RPMI8226 (cell line): ENCODE measurements at places on chromosomes 3 and 15.

- peak; percentile 67 for DNase-seq
Measured at GRCh38 chr15:57861034-57861638, 154.6 kb downstream of the POLR2M start.

GRCh38 chr3:152256851-152257562 lies 11.7 kb upstream of the MBNL1 start:
- no peak for DNase-seq

- DNase-seq: no peak
Measured at GRCh38 chr3:11717301-11717700, 73.6 kb upstream of the VGLL4 start.

DNA sequence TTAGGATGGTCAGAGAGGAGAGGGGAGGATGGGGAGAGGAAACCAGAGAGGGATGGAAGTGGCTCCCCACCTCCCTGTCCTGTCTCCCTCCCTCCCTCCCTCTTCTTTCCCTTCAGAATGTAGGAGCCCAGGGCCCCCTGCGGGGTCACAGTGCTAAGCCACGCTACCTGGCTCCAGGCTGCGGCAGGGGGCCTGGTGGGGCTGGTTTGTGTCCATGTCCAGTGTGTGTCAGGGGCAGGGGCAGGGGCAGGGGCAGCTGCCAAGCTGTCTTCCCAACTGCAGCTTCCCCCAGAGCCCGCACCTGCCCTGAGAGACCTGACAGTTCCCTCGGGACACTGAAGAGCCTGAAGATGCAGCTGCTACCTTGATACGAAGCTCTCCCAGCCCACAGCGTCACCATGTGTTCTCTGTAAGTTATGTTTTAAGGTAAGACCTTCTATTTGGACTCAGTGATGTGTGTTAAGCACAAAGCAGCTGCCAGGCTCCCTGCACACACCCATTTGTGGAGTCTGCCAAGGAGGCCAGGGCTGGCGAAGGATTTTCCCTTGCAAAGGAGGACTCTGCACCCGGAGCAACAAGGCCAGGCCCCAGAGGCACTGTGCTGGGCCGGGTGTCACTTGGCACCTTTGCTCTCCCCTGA lies 121.8 kb upstream of the SMAD3 start:
- peak; percentile 41 for DNase-seq

DNA sequence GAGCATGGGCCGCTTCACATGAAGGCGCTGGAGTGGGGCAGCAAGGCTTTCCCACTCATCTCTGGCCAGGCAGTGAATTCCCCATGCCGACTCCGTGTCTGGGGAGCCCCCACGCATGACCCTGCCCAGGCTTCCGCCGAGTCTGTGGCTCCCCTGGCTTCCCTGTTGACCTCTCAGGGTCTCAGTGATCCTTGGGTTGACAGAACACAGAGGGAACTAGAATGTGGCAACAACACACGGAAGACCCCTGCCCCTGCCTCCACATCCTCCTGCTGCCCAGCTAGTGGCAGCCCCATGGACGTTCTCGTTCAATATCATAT lies 61.3 kb downstream of the ATP2B2 start:
- no peak for DNase-seq

DNA sequence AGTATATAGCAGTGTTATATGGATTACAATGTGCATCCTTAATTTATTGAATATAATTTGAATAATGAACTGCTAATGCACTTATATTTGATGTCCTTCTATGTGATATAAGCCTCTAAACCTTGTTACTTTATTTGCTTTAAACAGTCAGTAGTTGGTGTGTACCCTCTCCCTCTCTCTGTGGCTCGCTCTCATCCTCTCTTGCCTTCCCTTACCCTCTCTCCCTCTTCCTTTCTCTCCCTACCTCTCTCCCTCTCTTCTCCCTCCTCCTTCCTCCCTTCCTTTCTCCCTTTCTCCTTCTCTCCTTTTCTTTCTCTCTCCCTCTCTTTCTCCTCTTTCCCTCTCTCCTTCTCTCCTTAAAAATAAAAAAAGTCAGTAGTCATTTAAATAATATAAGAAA lies 28.9 kb downstream of the MGA start:
- no peak for DNase-seq

GRCh38 chr3:86175593-86176444 lies 815.1 kb downstream of the VGLL3 start:
- no peak for DNase-seq

DNA sequence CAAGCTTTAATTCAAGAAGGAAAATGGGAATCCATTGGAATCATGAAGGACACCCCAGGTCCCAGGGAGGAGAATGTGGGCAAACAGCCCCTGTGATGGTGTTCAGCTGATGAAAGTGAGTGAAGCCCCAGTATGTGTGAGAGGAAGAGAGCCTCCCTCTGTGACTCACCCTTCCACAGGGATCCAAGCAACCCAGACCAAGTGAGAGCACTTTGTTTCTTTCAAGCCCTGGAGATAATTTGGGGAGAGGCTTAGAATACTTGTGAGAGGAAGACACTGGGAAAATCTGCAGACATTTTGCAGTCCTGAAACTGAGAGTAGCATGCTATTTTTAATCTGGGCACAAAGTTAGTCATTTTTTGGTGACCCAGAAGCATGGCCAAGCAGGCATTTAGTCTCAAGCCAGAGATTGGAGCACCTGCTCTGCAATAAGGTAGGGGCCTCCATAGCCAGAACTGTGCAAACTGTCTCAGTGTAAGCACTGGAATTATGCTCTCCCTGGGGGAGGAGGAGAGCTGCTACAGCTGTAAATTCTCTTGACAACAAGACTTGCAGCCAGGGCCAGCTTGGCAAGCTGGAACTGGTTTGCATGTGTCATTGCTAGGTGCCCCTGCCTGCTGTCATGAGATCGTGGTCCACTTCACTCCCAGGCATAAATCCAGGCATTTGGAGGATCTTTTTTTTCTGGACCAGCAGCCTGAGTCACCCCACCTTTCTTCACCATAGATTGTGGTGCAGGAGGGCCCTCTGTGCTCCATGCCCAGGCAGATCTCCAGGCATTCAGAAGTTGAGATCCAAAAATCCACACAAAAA lies 537.8 kb upstream of the DPPA4 start:
- DNase-seq: no peak

GRCh38 chr3:17546500-17547255 lies 195.8 kb downstream of the TBC1D5 start:
- no peak for DNase-seq
